ENCODE measurements at places on chromosomes 6 and 20.

DNA sequence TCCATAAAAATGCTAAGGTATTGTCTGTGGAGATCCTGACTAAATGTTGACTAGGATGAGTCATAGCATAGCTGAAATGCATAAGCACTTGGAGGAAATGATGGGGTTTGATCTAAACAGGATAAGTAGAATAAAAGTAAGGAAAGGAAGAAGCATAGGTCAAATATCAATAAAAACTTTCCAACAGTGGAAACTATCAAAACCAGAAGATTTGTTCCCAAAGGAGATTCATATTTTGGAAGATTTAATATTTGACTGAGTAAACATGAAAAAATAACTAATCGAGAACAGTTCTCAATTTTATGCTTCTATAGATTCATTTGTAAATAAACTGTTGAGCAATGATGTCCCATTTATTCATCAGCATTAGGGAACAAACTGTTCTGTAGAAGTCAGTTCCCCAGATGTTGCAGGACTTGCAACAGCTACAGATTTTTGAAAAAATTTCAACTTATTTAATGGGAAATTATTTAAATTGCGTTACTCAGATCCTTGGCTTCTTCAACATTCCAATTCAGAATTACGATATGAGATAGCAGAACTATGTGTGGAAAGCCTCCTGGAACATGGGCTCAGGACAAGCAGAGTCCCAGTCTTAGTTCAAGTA, 133.7 kb upstream of the TBX18 start:
- no peak for DNase-seq

GRCh38 chr20:41163821-41164220, 26.5 kb downstream of the PLCG1 start:
- DNase-seq: no peak

DNA sequence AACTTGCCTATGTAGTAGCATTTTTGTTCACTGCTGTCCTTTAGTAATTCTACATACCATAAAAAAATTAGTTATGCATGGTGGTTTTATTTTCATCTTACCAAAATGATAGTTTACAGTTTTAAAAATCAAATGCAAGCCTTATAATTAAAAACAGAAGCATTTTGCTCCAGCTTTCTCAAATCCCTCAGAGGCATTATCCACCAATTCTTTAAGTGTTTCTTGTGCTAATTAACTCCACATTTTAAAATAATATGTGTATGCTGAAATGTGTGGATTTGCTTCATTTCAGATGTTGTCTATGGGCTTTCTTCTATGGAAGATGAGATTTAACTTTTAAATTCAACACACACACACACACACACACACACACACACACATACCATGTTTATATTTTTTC, 49.3 kb downstream of the PCSK2 start:
- no peak for DNase-seq

GRCh38 chr6:37303091-37303660, 45.2 kb upstream of the TMEM217 start:
- no peak for DNase-seq

GRCh38 chr6:141388666-141389065, 744.1 kb upstream of the GJE1 start:
- no peak for DNase-seq

DNA sequence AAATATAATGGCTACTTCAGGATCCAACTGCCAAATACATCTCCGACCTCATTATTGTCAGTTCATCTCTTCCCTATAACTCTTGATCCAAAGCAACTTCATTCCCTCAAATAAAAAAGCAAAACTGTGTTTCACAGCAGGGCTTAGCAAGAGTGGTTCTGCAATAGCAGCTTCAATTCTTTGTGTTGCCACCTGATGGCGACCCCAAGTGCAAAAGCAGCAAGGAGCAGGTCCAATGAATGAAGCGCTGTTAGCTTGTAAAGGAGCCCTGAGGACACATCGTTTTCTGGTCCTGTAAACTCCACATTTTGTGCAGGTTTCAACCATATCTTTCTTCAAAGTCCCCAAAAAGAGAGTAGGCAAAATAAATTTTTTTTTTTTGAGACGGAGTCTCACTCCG, 19.6 kb downstream of the RTN4IP1 start:
- peak; percentile 30 for DNase-seq

GRCh38 chr6:150600301-150601017, 774 bp downstream of the PLEKHG1 start:
- peak; percentile 73 for DNase-seq

DNA sequence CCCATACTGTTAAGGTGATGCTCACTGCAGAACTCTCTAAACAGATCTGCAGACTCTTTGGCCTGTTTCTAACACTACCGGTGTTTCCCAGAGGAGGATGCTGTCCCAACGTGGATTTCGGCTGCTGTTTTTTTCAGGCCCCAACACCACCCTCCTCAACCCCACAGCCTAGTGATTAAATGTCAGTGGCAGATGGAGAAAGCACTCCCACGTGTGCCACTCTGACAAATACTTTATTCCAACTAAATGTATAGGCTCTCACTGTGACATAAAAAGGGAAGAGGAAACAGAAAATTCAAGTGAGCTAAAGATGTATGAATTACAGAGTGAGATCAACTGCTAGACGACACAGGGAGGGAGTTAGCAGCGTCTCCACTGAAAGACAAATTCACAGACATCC, 3.6 kb downstream of the TBC1D20 start:
- no peak for DNase-seq

DNA sequence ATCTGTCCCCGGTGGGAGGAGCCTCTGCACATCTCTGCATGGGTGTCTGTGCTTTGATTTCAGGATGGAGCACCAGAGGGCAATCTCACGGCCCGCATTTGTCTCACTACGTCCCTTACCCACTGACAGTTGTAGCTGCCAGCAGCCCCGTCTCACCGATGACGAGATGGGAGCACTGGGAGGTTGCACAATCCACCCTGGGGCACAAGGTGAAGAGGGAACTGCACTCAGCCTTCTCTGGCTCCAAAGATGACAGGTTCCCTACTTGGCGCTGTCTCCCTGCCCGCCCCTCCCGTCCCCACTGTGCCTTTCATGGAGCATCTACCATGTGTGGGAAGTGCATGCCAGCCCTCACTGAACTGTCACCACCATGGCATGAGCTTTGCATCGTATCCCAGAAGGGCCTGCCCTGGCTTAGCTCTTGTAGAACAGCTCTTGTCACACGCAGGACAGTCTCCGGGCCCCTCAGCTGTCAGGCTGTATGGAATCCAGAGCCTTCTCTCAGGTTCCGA, 99.9 kb upstream of the PMEPA1 start:
- DNase-seq: peak; percentile 29

DNA sequence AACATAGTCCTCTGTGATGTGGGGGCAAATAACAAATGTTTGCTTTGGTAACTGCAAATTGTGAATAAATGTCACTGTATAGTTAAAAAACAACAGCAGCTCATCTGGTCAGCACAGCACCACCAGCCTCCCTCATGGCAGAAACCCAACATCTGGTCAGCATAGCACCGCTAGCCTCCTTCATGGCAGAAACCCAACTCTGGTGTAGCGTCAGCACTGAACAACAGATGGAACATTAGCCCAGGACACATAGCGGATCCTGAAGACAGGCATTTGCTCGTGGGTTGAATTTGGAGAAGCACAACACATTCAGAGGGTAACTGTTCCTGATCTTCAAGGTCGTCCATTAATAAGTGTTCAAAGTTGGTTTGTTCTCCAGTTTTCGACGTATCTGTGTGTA, 265.9 kb downstream of the DLL1 start:
- DNase-seq: no peak

- no peak for DNase-seq
Observed at GRCh38 chr6:158909938-158910337, 90.1 kb downstream of the RSPH3 start.

GRCh38 chr20:6169251-6169650, 46.4 kb upstream of the FERMT1 start:
- DNase-seq: peak; percentile 21

DNA sequence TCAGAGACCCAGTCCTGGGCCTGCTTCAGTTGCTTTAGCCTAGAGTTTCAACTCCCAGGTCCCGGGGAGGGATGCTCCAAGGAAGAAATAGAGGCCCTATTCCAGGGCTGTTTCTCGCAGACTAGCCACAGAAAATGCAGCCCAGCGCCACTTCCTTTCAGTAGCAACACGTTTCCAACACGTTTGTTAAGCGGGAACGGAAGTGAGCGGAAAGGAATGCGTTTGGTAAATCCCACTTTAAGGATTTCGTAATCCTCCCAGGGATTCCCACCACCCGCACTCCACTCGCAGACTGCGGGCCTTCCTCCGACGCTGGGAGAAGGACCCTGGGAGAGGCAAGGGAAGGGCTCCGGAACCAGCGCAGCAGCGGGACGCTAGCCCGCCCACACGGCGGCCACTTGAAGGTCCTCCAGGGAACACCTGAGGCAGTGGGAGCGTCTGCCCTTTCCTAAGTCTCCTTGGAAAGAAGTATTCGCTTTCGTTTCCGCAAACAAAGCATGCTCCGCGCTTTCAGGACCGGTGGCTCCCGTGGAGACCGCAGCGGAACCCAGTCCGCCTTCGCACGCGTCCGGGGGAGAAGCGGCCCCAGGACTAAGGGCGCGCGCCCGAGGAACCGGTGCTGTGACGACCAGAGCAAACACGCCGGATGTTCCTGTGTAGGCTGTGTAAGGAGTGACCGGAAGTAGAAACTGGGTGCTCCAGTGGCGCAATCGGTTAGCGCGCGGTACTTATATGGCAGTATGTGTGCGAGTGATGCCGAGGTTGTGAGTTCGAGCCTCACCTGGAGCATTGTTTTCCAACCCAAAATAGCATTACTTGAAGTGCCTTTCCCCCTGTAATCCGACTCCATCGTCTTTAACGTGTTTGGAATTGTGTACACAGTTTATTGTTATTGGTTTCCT, 227.6 kb upstream of the PRSS16 start:
- peak; percentile 57 for DNase-seq

DNA sequence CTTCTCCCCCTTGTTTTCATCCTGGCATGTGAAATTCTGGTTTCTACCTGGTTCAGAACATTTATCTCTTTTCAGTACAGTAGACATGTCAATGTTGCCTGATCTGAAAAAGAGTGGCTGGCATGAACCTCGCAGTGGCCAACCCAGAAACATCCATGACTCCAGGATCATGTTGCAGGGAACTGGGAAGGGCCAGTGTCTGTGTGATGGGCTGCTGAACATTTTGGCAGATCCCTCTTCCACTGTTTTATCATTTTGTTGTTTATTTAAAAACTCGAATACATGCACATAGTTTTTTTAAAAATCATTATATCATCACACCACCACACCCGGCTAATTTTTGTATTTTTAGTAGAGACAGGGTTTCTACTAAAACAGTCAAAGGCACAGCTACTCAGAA, 19.0 kb downstream of the WFDC3 start:
- DNase-seq: no peak

DNA sequence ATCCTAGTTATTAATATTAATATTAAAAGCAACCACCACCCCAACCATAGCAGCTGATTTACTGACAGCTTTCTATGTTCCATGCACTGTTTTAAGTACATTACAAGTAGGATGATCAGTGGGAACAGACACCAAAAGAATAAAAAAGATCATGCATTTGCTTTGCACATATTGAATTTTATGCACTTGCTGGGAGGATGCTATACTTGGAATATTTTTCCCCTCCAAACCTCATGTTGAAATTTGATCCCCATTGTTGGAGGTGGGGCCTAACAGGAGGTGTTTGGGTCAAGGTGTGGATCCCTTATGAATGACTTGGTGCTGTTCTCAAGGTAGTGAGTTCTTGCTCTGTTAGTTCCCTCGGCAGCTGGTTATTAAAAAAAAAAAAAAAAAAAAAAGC, 178.9 kb upstream of the MYLIP start:
- no peak for DNase-seq
